ENCODE measurements at places on chromosomes 6 and 20.

- DNase-seq, result no peak
Measured at GRCh38 chr6:56764081-56764566, 121.4 kb upstream of the DST start.

DNA sequence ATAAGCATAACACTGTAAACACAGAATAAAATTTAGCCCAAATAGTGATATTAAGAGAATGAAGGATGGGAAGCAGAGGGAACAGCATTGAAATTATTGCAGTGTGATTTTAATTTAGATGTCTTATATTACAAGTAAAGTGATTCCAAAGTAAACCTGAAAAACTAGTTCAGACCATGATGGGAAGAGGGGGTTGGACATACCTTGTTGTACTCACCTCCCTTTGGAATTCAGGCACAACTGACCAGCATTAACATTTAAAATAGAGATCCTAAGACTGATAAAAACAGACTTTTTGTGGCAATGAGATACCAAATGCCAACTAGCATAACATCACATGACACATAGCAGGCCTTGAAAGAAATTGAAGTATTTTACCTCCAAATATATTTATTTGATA lies 262.6 kb upstream of the PRND start:
- DNase-seq, result no peak

GRCh38 chr6:43761666-43762409 lies 8.2 kb upstream of the VEGFA start:
- DNase-seq, result no peak

DNA sequence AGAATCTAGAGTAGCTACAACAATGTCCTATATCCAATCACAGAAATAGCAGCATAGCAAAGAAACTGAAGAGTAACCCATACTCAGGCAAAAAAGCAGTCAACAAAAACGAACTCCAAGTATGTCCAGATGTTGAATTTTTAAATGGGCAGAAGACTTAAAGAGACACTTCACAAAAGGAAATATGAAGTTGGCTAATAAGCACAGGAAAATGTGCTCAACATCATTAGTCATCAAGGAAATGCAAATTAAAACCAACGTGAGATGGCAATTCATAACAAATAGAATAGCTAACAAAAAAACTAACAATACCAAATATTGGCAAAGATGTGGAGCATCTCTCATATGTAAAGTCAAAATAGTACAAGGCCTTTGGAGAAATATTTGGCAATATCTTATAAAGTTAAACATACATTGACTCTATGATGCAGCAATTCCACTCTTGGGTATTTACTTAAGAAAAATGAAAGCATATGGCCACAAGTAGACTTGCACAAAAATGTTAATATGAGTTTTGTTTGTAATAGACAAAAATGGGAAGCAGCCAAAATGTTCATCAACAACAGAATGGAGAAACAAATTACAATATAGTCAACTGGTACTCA lies 37.7 kb downstream of the FRK start:
- no peak for DNase-seq

DNA sequence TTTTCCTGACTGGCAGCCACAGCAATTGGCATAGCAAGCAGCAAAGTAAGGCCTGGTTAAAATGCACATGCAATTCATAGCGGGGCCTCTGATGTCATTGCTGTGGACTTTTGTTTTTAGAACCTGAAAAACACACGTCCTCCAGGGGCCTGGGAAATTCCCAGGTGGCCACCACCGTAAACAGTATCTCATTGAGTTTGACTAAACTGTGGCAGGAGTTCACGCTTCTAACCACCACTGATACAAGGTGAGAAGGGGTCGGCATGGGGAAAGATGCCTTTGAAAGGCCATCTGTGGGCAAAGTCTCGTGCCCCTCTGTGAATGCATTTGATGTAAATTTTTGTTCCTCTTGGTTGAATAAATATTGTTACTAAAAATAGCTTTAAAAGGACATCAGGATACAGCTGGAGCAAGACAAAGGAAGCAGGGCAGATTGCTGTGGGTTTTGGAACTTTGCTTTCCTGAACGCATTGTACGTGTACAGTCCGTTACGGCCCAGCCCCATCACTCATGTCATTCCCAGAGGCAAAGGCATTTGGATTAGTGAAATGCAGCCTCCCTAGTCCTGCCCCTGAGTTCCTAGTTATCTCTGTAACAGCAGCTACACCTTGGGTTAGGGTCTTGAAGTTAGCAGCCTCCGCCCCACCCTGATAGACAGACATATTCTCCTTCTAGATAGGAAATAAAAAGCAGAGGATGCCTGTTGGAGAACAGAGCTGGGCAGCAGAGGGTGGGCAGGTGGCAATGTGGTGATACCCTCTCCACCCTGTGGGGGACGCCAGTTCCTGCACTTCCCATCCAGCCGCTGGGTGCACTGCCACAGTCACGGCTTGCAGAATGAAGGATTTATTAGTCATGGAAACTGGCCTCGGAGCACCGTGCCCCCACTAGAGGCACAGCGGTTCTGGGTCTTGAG lies 80.3 kb downstream of the ZDHHC14 start:
- peak; percentile 88 for DNase-seq
